Chondrocyte (in vitro differentiated cells): ENCODE measurements at places on chromosomes 16 and 17.

- DNase-seq: no peak
These were observed 11.1 kb downstream of the COG1 start for GRCh38 chr17:73203788-73204479.

- DNase-seq: no peak
These were observed at the start of gene VAT1L for GRCh38 chr16:77788181-77789084. Gene VAT1L (plus strand): TSS chr16:77788564. CDS start chr16:77788683, 119 bp downstream.

- DNase-seq: no peak
These were observed 39.2 kb upstream of the CACNG3 start for GRCh38 chr16:24216961-24217360.

- DNase-seq: no peak
These were observed 12.2 kb downstream of the CMC2 start for GRCh38 chr16:80994451-80994850.

- no peak for DNase-seq
These were observed 2.8 kb downstream of the CDIPT start for GRCh38 chr16:29860218-29860617.

DNA sequence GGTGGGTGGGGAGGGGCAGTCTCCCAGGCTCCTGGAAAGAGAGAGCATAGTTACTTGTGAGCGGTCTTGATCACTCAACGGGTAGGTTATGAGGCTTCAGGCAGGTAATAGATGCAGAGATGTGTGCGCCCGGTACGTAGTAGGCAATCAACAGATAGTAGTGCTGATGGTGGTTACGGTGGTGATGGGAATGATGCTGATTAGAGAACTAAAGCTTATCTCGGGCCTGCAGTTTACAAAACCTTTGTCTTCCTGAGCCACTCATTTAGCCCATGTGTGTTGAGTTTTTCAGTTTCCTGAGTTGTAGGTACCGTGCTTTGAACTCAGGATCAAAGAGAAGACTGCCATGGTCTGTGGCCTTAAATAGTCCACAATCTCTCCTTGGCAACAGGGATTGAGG, 401.0 kb downstream of the SNX29 start:
- DNase-seq: no peak

DNA sequence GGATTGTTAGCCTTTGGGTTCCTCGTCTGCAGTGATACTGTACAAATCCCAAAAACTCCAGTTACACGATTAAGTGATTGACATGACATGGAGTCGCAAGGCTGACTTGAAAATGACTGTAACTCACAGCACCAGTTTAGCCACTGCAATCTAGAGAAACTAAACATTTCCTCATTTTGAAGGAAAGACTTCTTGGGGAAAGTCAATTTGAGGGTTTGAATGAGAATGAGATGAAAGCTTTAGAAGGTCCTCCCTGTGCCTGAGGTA, 4.8 kb downstream of the BANP start:
- DNase-seq: no peak

DNA sequence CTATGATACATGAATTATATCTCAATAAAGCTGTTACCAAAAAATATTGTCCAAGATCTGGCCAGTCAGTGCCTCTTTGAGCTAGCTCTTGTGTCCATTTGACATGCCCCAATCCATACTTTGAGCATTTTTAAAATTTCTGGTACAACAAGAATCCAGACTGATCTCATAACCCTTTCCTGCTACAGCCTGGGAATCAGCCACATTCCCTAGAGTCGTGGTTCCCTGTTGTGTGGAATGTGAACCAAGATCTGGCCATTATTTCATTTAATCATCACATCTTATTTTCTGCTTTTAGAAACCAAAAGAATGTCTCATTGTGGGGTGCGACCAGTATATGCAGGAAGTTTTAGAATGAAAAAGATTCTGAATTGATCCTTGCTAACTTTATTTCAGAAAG, 34.3 kb upstream of the RPRML start:
- DNase-seq: no peak

GRCh38 chr17:4309897-4310296, 46.1 kb upstream of the ANKFY1 start:
- no peak for DNase-seq
